H1 (cell line): ENCODE measurements at places on chromosomes 12 and 14. TPM values are rescaled to one million over a fixed set of nuclear protein-coding genes. Genes with fewer than 3 reads are reported as not detected.

- H3K27ac ChIP-seq, result no peak overlapping the region
- no peak for DNase-seq
- no peak overlapping the region for H3K4me3 ChIP-seq
- no peaks in the 10 kb centered on the region for H3K36me3 ChIP-seq
- no peaks in the 10 kb centered on the region for H3K4me1 ChIP-seq
These were observed 1262.4 kb upstream of the SEL1L start for GRCh38 chr14:82796086-82796485.

Gene CEBPE
- total RNA-seq, result not detected in 2 replicates

Gene ZFHX2
- total RNA-seq, result 27.0 and 28.6 TPM in 2 replicates

DNA sequence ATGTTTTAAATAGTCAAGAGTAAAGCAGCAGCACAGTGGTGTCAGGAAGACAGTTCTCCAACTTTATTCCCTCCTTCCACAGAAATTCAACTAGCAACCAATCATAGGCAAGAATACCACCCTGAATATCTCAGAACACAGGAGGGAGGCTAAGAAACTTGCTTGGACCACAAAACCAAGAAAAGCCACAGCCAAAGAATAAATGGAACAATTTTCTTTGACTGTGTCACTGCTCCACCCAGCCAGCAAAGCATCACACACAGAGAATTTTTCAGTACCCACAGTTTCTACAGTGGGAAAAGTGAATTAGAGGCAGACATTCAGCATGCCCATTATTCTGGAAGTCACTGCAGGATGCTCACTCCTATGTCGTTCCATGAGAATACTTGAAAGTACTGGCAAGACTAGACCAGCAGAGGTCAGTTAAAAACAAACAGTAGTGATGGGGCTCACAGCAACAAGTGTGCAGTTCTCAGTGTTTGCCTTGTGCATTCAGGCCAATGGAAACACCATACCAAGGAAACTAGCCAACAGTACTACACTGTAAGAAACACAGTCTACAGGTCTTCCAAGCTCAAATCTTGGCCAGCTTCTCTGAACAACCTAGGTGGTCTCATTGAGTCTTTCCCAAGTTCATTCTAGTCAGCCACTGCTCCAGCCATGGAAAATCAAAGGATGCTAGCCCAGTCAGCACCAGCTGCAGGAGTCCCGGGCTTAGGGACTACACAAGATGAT lies 56.8 kb upstream of the FOXG1 start:
- no peak for DNase-seq
- H3K4me3 ChIP-seq, result no peak overlapping the region

GRCh38 chr14:104212206-104213095 lies 74.1 kb downstream of the KIF26A start:
- DNase-seq, result no peak
- H3K27me3 ChIP-seq, result no peaks in the 10 kb centered on the region
- no peaks in the 10 kb centered on the region for H3K36me3 ChIP-seq
- no peaks in the 10 kb centered on the region for H3K4me1 ChIP-seq

- no peak overlapping the region for H3K27ac ChIP-seq
- no peaks in the 10 kb centered on the region for H3K36me3 ChIP-seq
- H3K4me1 ChIP-seq, result no peaks in the 10 kb centered on the region
These were observed 4.5 kb upstream of the MIA2 start for GRCh38 chr14:39229222-39229543.
